ENCODE measurements at places on chromosomes 16 and 17.

GRCh38 chr17:78953356-78954350 is 26.1 kb downstream of the LGALS3BP start:
- no peak for DNase-seq

- no peak for DNase-seq
Measured at GRCh38 chr16:53895433-53895832, 191.5 kb downstream of the FTO start.

DNA sequence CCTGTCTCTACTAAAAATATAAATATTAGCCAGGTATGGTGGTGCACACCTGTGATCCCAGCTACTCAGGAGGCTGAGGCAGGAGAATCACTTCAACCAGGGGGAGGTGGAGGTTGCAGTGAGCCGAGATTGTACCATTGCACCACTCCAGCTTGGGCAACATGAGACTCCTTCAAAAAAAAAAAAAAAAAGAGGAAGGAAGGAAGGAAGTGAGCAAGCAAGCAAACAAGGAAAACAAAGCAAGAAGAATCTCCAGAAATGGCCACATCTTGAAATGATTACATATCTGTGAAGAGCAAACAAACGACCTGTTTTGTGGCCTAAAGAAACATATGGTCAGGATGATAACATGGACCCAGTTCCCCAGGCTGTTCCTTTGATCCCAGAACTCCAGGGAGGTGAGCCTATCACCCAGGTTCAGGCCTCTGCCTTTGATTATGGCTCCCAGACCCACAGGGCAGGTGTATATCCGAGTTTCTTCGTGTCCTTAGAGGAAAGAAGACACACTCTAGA is 8.9 kb downstream of the ACOX1 start:
- DNase-seq: no peak

- no peak for DNase-seq
Measured at GRCh38 chr16:84486551-84487235, 17.8 kb downstream of the MEAK7 start.

DNA sequence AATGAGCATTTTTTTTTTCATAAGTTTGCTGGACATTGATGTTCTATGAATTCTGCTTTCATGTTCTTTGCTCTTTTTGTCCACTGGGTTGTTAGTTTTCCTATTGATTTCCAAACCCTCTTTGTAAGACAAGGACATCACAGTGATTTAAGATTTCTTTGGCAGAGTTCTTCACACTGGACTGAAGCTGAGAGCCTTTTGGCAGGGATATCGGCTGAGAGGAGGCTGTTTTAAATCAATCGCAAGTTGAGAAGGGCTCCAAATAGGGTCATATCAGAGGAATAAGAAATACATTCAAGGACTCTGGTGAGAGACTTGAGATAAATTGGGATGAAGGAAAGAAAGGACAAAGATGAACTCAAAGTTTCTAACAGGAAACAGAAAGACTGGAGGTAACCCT is 165.8 kb upstream of the AXIN2 start:
- DNase-seq: no peak

- no peak for DNase-seq
Measured at GRCh38 chr16:22352140-22352539, 22.3 kb downstream of the CDR2 start.

DNA sequence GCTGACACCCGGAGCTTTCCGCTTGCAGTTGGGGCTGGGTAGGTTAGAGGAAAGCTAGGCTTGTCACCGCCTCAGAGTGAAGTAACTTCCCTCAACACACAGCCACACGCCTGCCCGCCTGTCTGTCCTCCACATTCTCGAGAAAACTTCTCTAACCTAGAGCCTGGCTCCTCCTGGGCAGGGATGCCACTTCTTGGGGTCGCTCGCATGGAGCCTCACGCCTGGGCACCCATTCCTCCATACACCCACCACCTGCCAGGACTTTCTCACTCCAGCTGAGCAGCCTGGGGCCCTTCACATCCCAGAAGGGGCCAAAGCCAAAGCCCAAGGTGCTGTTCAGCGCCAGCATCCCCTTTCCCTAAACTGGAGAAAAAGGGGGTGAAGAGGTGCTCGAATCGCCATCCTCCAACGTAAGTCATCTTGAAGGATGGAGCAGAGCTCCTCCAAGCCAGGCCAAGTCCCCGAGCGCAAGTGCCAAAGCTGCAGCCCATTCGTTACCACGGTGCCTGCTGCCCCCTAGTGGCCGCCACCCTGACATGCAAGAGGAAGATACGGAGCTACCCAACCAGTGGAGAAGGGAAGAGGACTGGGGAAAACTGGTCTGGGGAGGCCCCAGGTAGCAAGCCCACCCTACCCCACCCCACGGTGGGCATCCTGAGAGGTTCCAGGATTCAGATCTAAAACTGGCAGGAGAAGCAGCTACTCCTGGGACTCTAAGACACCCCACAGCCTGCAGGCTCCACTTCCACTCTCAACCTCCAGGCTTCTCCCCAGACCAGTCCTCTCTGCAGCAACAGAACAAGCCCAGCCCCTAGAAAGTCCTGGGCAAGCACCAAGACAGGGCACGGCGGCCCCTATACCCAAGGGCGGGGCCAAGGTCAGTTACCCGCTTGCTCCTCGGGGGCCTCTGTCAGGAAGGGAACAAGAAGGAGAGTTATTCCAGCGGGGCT is 63.1 kb downstream of the MYO18A start:
- peak; percentile 77 for DNase-seq

- DNase-seq: no peak
Measured at GRCh38 chr16:8262299-8262698, 328.0 kb downstream of the TMEM114 start.

- DNase-seq: no peak
Measured at GRCh38 chr17:5304636-5305035, 22.6 kb downstream of the RABEP1 start.

- DNase-seq: no peak
Measured at GRCh38 chr17:49632201-49632600, 45.7 kb downstream of the SPOP start.

GRCh38 chr16:85556456-85557082 is 56.6 kb upstream of the GSE1 start:
- peak; percentile 79 for DNase-seq

- DNase-seq: peak; percentile 70
Measured at GRCh38 chr17:5500589-5501391, 14.4 kb downstream of the MIS12 start.

- no peak for DNase-seq
Measured at GRCh38 chr16:86502856-86503748, 7.2 kb upstream of the FOXF1 start.

DNA sequence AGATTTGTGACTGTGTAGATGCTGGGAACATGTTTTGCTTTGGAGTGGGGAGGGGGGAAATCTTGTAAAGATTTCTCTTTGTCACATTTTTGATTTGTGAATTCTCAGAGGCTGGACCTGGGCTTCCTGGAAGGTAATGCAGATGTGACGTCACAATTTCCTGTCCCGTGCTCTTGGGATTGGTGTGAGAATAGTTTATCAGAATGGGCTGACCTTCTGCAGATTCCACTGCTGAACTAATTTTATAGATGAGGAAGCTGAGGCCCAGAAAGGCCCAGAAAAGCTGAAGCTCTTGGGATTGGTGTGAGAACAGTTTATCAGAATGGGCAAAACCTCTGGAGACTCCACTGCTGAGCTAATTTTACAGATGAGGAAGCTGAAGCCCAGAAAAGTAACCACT is 34.0 kb downstream of the HS3ST3B1 start:
- no peak for DNase-seq

- DNase-seq: no peak
Measured at GRCh38 chr17:78857266-78857665, 16.7 kb upstream of the USP36 start.

GRCh38 chr17:80857756-80858171 is 133.9 kb upstream of the CHMP6 start:
- DNase-seq: peak; percentile 34

DNA sequence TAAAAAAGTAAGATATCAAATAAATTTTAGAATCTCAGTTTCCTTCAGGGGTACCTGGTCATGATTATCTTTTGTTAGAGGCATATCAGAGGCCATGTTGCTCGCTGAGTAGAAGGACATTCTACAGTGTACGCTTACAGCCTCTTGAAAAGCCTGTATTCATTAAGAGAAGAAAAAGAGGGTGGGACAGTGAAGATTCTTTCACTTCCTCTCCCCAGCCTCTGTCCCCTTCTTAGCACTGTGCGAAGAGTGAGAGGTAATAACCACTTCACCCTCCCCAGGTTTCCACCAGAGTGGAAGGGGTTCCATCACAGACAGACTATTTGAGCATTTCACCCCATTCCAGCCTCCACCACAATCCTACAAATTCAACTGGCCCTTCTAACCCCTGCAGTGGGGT is 4.8 kb upstream of the LPO start:
- no peak for DNase-seq

GRCh38 chr17:40242774-40243173 is 23.7 kb downstream of the WIPF2 start:
- DNase-seq: no peak

- no peak for DNase-seq
Measured at GRCh38 chr17:17913695-17914332, 58.4 kb downstream of the TOM1L2 start.

DNA sequence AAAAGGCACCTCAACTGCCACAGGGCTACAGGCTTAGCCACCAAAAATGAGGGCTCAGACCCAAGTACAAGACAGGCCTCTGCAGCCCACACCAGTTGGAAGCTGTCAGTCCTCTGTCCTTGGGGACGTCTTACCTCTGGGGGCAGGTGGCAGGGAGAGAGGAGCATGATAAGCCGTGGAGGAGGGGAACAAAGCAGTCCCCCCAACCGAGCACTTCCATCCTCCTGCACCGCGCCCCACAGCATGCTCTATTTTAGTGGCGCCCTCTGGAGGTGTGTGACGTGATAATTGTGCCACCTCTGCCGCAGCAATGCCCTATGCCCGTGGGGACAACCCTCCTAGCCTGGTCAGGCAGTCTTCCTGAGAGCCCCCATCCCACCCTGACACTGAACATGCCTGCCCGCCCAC is 13.6 kb downstream of the G6PC3 start:
- no peak for DNase-seq

DNA sequence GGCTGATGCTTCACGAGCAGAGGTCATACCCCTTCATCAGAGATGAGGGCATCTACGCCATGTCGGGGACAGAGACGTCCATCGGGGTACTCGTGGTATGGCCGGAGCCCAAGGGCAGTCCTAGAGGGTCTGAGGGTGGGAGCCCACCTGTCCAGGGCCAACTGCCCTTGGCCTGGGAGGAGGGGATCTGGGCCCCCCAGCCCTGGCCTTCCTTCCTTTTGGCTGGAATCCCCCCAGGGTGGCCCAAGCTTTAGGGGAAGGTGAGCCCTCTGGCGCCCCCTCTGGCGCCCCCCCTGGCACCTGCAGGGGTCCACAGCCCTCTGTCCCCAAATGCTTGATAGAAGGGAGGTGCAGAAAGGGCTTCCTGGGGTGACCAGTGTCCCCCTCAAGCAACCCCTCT is 69.3 kb downstream of the SCNN1B start:
- no peak for DNase-seq

DNA sequence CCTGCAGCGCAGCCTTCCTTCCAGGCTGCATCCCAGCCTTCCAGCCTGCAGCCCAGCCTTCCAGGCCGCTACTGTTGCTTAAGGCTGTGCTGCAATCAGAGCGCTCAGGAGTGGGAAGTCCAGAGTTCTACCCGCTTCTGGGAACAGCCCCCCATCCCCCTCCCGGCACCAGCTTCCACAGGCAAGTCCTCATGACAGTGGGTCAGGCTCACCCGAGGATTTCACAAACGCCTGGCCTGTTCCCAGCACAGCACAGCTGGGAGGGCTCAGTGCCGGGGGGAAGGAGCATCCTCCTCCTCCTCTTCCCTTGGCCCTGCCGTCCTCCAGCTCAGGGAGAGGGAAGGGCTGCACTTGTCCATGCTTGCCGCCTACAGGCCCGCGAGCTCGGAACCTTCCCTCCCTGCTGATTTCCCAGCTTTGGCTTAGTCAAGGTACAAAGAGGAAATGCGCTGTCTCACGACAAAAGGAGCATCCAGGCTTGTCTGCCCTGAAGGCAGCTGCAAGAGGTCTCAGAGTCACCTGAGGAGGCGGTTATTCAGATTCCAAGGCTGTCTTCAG is 8.3 kb downstream of the SOCS3 start:
- no peak for DNase-seq

GRCh38 chr17:10944819-10945218 is 106.9 kb upstream of the PIRT start:
- DNase-seq: no peak

GRCh38 chr17:40610359-40610758 is 37.3 kb downstream of the SMARCE1 start:
- no peak for DNase-seq

DNA sequence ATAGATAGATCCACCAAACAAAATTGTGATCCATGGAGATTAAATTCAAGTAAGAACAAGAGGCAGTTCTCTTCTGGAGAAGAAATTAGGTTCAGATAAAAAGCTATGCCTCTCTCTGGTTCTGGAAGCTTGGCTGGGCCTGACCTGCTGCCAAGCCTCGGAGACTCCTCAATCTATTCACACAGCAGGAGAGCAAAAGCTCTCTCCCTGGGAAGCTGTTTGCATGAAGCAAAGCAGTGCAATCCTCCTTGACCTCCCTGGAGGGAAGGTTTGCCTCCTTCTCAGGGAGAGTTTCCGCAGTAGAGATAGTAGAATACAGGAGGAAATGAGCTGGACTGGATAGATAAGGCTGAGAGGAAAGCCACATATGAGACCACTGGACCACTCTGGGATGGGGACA is 78.1 kb upstream of the GNAO1 start:
- DNase-seq: no peak

GRCh38 chr17:70929226-70929625 is 759.9 kb downstream of the KCNJ2 start:
- DNase-seq: no peak

DNA sequence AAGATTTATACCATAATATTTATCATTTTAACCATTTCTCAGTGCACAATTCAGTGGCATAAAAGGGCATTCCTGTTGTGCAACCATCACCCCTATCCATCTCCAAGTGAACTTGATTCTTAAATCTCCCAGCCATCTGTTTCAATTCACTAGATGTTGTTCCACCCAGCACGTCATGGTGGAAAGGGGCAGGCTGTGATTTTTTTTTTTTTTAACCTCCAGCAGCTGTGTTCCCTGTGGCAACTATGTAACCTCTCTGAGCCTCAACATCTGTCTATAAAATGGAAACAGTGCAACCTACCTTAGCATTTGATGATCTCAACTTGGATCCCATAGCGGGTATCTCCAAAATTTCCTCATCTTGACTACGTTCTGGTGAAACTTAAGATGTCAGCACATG is 604.5 kb downstream of the WWOX start:
- no peak for DNase-seq

All from CD8-positive, alpha-beta memory T cell (primary cell).